Stimulated activated CD8-positive, alpha-beta memory T cell treated with anti-CD3 and anti-CD28 coated beads, Interleukin-15, amount 100 ng/mL, for 48 hours (primary cell): ENCODE measurements at places on chromosomes 1 and 21.

DNA sequence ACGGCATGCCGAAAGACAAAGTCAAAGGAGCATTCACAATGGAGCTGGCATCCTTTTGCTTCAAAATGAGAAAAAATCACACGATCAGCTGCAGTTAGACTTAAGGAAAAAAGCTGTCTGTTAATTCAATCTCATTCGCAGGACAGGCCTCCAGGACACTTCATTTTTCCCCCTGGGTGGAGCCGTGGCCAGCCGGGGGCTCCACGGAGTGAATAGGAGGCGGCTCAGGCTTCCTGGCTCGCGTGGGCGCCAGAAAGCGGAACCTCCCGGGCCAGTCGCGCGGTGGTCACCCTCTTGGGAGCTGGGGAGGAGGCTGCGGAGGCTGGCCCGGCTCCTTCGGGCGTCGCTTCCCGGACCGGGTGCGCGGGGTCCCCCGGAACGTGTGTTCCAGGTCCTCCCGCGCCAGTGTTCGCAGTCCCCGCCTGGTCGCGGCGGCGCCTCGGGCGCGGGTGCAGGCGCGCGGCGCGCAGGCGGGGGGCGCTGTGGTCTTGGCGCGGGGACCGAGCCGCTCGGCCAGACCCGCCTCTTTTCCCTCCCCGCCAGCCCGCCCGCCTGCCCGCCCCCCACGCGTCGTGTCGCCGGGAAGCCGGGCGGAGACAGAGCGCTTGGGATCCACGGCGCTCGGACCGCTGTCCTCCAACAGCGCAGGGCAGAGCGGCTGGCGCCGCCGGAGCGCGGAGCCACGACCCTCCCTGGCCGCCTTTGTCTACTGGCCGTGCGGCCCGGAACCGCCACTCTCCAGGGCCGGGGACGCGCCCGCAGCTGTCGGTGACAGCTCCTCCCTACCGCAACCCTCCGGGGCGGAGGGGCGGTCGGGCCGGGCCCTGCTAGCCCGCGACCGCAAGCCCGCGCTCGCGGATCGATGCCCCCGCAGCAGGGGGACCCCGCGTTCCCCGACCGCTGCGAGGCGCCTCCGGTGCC, at the start of gene RHOU:
TSS of gene RHOU (plus strand) at position 599 of the 921 bp plus-strand sequence. CDS start at position 863, 264 bp downstream.
- DNase-seq: peak; percentile 52

DNA sequence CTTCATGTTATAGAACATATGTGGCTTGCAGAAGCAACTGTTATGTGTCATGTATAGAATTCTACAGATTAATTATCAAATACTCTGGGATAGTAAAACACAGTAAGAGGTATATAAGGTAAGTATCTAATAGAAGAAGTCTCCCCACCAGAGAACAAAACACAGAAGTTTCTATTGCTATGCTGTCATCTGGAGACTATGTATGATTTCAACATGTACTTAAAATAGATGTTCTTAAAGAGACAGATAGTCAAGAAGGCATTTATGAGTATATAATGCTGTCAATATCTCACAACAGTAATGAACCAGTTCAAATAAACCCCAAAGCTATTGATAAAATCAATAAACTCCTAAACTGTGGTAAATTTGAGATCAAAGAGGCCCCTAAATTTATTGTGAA, 8.1 kb upstream of the ADCY10 start:
- DNase-seq: no peak

DNA sequence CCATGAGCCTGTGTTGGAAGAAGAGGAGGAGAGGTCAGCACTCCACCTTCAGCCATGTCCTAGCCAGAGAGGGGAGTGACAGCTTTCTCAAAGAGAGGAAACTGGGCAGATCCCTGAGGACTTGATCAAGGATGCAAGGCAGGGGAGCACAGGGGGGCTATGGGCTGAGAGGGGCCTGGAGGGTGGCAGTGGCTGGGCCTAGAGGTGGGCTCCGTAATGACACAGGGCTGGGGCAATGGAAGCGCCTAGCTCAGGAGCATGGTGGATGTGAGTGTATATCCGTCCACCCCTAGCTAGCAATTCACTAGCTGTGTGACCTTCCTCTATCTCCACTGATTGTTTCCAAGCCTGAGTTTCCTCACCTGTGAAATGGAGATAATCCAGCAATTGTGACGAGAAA, 32.6 kb downstream of the NEK2 start:
- no peak for DNase-seq

- peak; percentile 24 for DNase-seq
These were observed 69.2 kb upstream of the AJAP1 start for GRCh38 chr1:4585216-4585615.

DNA sequence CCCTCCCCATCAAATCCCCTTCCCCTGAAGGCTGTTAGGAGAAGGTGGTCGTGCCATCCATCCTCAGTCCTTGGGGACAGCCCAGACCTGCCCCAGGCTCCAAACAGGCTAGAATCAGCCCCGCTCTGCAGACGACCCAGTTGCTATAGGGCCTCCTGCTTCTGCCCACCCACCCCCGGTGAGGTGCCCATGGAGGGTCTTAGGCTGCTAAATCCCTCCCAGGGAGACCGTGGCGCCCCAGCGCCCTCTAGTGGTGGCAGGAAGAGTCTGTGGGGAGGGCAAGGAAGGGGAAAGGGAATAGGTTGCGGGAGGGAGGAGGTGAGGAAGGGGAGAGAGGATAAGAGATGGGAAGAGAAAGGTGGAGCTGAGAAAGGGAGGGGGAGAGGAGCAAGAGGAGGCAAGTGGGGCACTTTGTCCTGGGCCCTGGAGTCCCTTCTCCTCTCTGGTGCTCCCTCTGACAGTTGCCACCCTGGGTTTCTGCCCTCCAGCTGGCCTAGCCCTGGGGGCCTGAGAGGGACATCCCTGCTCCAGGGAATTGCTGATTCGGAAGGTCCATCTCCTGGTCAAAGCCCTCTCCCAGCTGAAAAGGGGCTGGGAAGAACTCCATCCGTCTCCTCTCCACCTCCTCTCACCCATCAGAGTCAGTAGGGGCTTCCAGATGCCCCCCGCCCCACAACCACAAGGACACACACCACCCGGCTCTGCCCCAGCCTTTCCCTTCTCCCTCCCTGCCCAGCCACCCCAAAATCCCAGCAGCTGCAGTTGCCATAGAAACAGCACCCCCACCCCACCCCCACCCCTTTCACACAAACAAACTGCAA, 55.4 kb downstream of the CAMK2N1 start:
- DNase-seq: peak; percentile 7

GRCh38 chr21:45384656-45385548, 20.1 kb upstream of the COL18A1 start:
- DNase-seq: no peak

- DNase-seq: no peak
These were observed 9.4 kb upstream of the MT1HL1 start for GRCh38 chr1:237013608-237014007.

DNA sequence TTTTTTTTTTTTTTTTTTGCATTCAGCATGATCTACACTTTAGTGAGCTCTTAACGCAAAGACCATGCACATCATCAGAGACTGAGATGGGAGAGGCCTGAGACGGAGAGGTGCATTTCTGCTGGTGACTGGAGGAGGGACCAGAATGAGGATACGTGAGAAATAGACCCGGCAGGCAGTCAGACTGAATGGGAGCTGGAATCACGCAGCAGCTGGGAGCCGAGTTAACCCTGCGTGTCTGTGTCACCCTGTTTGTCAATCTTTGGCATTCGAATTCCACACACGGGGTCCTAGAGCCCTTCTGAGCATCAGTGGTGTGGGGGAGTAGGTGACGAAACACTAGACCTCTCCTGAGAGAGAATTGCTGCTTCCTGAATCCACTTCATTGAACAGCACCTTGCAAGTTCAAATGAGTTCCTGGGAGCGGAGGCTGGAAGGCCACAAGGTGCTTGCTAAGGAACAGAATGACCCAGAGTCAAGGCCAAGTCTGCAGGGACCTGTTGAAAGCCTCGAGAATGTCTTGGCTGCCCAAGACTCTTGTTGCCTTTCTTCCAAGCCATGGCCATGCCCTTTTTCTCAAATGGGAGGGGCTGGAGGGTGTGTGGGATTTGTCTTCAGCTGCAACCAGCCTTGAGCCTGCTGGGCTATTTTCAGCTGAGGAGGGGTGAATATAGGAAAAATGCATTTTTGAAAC, 123.3 kb downstream of the CNIH3 start:
- DNase-seq: no peak

DNA sequence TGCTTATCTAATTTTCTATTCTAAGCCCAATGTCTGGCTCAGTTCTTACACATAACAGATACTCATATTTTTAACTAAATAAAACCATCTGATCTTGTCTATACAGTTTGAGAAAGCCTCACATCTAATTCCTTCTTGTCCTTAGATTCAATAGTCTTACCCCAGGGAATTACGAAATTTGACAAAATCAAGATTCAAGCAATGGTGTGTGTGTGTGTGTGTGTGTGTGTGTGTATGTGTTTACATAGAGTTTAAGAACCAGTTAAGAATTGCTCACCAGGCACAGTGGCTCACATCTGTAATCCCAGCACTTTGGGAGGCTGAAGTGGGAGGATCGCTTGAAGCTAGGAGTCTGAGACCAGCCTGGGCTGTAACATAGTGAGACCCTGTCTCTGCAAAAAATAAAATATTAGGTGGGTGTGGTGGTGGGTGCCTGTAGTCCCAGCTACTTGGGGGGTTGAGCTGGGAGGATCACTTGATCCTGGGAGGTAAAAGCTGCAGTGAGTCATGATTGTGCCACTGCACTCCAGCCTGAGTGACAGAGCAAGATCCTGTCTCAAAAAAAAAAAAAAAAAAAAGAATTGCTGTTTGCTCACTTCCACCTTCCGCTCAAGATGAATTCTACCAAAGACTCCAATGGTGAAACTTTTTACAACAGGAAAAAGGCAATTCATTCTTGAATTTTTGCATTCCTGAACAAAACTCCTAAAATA, 6.2 kb downstream of the WDR64 start:
- DNase-seq: no peak

DNA sequence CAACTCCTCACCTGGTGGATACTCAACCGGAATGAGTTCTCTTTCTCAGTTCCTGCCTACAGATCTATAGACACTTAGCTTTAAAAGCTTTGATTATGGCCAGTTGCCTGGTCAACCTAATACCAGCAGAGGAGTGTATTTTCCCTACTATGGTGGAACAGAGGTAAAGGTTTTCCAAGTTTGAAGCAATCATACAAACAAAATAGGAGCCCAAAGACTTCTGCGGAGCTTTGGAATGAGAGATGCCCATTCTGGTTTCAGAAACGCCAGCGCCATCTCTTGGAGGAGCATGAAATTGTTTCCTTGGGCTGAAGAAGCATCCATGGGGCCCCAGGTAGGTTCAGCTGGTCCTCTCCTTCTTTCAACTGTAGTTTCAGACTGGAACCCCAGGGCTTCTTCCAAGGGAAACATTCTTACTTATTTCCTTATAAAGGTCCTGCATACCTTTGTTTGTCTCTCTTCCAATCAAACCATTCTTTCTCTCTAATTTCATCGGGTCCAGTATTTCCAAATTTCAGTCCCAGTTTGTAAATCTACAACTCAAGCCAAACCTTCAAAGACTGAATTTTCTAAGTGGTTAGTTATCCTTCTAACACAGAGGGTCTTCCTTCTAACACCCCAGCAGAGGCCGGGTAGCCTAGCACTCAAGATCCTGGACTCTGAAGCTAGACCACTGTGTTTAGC, 95.9 kb downstream of the KCNJ15 start:
- DNase-seq: no peak
